ENCODE measurements at places on chromosomes 3 and 15.
A peak's percentile ranks its signal among the peaks of the same experiment; 100 is the strongest.

GRCh38 chr3:136070953-136071949, 105.7 kb downstream of the PPP2R3A start:
- no peak for DNase-seq

DNA sequence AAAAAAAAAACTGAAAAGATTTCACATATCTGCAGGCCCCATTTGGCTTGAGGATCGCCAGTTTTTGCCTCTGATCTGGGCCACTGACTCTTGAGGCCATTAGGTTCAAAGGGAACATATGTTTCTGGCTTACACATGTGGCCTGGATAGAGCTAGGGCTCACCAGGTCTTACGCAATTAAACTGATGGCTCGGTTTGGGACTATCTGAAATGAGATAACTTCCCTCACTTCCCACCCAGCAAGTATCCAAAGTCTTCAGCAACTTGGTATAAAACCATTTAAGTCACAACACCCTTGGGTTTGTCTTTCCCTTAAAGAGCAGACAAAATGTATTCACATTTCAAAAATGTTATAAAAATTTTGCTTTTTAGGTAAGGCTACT, 36.3 kb downstream of the LRIG1 start:
- no peak for DNase-seq

GRCh38 chr3:52001443-52001974, 5.8 kb upstream of the RPL29 start:
- DNase-seq, result peak; percentile 75

DNA sequence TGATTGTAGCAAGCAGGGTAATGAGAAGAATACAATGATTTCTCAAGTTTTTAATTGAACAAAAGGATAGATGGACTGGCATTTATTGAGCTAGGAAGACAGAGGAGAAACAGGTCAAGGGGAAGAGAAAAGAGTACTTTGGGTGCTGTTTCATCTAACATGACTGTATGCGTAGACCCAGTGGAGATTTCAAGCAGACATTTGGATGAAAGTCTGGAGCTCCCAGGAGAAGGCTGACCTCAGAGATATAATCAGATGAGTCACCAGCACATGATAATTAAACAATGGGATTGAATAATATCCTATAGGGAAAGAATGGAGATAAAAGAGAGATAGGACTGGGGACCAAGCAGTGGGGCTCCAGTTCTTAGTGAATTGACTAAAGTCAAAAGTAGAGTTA, 194.9 kb downstream of the ARRDC4 start:
- no peak for DNase-seq

- DNase-seq, result no peak
Observed at GRCh38 chr3:115226844-115227445, 79.9 kb upstream of the ZBTB20 start.

DNA sequence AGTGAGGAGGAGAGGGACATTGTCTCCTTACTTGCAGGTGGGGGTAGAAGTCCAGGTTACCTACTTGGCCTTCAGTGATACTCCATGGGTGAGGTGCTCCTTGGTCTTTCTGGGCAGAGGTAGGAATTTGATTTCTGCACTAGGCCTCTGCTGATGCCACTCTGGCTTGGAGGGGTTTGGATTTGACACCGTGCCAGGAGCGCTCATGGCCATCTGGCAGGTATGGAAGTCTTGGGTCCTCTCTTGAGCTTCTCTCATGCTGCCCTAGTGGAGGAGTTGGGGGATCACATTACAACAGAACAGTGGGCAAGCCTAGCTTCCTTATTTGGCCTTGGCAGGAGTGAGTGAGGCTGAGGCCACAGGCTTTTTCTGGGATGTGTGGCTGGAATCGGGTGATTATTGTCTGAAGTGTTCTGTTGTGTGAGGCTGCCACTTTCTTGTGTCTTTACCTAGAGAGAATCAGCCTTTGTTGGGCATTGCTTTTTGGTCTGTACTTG, 525.0 kb downstream of the GABRG3 start:
- DNase-seq, result no peak

GRCh38 chr3:15634671-15635070, 33.1 kb downstream of the BTD start:
- DNase-seq, result no peak

GRCh38 chr3:118949113-118949760, 85.4 kb downstream of the IGSF11 start:
- no peak for DNase-seq

- DNase-seq, result no peak
Observed at GRCh38 chr15:31270767-31271166, 55.9 kb upstream of the KLF13 start.

GRCh38 chr3:10286596-10287295, 6.0 kb downstream of the GHRL start:
- DNase-seq, result no peak

DNA sequence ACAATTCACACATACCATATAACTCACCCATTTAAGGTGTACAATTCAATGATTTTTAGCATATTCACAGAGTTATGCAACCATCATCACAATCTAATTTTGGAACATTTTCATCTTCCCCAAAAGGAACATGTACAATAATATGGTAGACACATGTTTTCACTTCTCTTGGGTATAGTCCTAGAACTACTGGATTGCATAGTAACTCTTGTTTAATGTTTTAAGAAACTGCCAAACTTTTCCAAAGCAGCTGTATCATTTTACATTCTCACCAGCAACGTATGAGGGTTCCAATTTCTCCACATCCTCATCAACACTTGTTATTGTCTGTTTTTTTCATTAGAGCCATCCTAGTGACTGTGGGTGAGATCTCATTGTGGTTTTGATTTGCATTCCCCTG, 14.3 kb downstream of the BNC1 start:
- no peak for DNase-seq

GRCh38 chr15:71508081-71508682, 302.2 kb upstream of the NR2E3 start:
- no peak for DNase-seq

DNA sequence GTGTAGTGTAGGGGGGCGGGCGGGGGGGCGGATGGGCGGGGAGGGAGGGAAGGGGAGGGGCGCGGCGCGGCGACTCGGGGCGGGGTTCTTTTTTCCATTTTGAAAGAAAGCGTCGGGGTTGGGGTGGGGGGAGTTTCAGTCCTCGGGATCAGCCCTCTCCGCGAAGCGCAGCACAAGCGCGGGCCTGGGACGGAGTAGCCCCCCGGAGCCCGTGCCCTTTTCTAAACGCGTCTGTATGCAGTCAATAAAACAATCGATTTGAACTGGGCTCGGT, 6.1 kb downstream of the ISLR2 start:
- no peak for DNase-seq

- DNase-seq, result no peak
Observed at GRCh38 chr3:50737906-50738598, 63.3 kb downstream of the DOCK3 start.

GRCh38 chr3:196149831-196150301, 61.3 kb downstream of the ZDHHC19 start:
- DNase-seq, result no peak

- DNase-seq, result no peak
Observed at GRCh38 chr15:52498706-52499105, 30.0 kb downstream of the MYO5A start.

DNA sequence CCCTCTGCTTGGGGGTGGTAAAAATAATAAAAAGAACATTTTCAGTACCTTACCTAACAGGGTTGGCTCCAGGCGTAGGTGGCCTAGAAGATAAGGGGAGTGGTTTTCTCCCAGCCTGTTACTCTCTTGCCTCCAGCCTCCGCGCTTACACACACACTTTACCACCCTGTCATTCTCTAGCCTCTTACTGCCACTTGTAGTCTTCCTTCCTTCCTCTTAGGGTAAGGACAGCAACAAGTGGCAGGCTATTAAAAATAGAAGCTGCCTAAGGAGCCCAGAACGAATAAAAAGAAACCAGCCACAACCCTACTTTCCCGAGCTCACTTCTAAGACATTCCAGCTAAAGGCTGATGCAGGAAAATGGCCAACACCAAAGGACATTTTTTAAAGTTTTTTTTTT, 9.6 kb upstream of the LIPH start:
- DNase-seq, result no peak

DNA sequence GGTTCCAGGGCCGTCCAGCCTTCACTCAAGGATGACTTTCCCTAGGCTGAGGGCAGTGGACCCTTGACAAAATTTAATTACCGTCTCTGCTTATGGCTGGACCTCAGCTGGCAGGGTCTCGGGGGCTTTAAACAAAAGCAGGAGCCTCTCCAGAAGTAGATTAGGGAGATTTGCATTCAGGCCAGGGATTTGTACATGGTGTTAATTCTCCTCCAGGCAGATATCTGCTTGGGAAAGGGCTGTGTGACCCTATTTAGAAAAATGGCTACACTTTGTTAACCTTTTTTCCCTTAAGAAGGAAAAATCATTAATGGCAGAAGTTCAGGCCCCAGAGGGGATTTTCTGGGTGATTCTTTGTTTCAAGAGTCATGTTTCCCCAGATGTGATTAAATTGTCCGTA, 329.1 kb upstream of the C2CD4B start:
- no peak for DNase-seq

DNA sequence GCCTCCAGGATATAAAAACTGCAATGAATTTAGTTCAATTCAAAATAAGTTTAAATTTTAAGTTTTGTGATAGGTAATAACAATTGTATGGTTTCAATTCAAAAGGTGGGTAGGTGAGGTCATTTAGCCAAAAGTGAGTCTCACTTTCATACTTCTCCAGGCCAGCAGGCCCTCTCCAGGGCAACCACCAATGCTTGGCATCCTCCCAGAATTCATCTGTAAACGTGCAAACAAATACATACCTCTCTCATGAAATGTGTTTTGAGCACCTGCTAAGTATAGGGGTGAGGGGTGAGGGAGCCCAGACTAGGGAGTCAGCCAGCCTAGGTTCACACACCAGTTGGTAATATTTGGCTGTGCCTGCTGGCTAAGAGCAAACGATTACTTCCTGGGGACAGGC, 22.0 kb upstream of the RBSN start:
- no peak for DNase-seq

Measured in stimulated activated CD4-positive, alpha-beta T cell treated with anti-CD3 and anti-CD28 coated beads, TNF-alpha, amount 100 ng/mL, for 48 hours (primary cell).